A549 treated with GW870086 at 1 μM for 4 hours (cell line): ENCODE measurements at places on chromosomes 7 and 10. TPM values are rescaled to one million over a fixed set of nuclear protein-coding genes. Genes with fewer than 3 reads are reported as not detected.

GDF10 gene
- 0.06 to 0.22 TPM (median 0.07 TPM) in 4 of 5 replicates, not detected in the other for total RNA-seq

RPEL1 gene
- 0.07 to 0.09 TPM in 2 of 5 replicates, not detected in the others for total RNA-seq

C10orf143 gene
- 0.24 to 1.1 TPM (median 0.47 TPM) in 5 replicates for total RNA-seq

OR2A42 gene
- not detected in 5 replicates for total RNA-seq

KLF14 gene
- total RNA-seq = 0.09 TPM in 1 of 5 replicates, not detected in the others

GNAI1 gene
- 28.5 to 34.6 TPM (median 30.9 TPM) in 5 replicates for total RNA-seq

KCNMA1 gene
- total RNA-seq = 42.8 to 95.1 TPM (median 69.4 TPM) in 5 replicates

OR9A2 gene
- total RNA-seq = not detected in 5 replicates

GNG11 gene
- total RNA-seq = 39.4 to 47.2 TPM (median 43.5 TPM) in 5 replicates

ZNF488 gene
- total RNA-seq = 9.7 to 13.1 TPM (median 11.6 TPM) in 5 replicates

C10orf105 gene
- not detected in 5 replicates for total RNA-seq

PDE1C gene
- 2.5 to 3.8 TPM (median 3.3 TPM) in 5 replicates for total RNA-seq

TAS2R4 gene
- total RNA-seq = 0.12 to 0.17 TPM (median 0.13 TPM) in 4 of 5 replicates, not detected in the other

PLEKHS1 gene
- 0.03 TPM in 3 of 5 replicates, not detected in the others for total RNA-seq

NOD1 gene
- 5.2 to 7.0 TPM (median 6.3 TPM) in 5 replicates for total RNA-seq

JCAD gene
- total RNA-seq = 8.7 to 12.0 TPM (median 11.2 TPM) in 5 replicates

HHEX gene
- 12.0 to 13.9 TPM (median 12.4 TPM) in 5 replicates for total RNA-seq

ASB10 gene
- not detected in 5 replicates for total RNA-seq

CALN1 gene
- total RNA-seq = not detected in 5 replicates

HMX3 gene
- 0.19 TPM in 1 of 5 replicates, not detected in the others for total RNA-seq

UCMA gene
- total RNA-seq = not detected in 5 replicates

GNAT3 gene
- total RNA-seq = not detected in 5 replicates

GPR26 gene
- total RNA-seq = not detected in 5 replicates

POLD2 gene
- 145 to 166 TPM (median 162 TPM) in 5 replicates for total RNA-seq

CAV2 gene
- 150 to 178 TPM (median 177 TPM) in 5 replicates for total RNA-seq
